A172 (cell line): ENCODE measurements at places on chromosomes 12 and 14.
A peak's percentile ranks its signal among the peaks of the same experiment; 100 is the strongest.

DNA sequence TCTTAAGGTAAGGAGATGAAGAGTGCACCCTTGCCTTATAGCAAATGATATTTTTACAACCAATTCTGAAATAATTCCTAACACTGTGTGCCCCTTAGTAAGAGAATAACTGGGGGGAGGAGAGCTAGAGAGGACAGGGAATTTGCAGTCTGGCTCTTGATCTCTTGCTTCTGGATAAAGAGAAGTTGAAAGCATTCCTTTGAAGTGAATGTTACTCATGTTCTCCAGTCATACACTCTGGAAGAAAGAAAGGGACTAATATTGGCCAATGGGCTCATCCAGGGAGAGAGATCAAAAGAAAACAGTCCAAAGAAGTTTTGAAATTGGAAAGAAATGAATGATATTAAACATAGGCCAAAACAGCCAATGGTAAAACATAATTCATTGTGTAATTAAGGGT is 25.3 kb downstream of the C12orf75 start:
- DNase-seq = peak; percentile 41

- no peak for DNase-seq
Observed at GRCh38 chr14:32542507-32542906, 213.4 kb downstream of the AKAP6 start.

DNA sequence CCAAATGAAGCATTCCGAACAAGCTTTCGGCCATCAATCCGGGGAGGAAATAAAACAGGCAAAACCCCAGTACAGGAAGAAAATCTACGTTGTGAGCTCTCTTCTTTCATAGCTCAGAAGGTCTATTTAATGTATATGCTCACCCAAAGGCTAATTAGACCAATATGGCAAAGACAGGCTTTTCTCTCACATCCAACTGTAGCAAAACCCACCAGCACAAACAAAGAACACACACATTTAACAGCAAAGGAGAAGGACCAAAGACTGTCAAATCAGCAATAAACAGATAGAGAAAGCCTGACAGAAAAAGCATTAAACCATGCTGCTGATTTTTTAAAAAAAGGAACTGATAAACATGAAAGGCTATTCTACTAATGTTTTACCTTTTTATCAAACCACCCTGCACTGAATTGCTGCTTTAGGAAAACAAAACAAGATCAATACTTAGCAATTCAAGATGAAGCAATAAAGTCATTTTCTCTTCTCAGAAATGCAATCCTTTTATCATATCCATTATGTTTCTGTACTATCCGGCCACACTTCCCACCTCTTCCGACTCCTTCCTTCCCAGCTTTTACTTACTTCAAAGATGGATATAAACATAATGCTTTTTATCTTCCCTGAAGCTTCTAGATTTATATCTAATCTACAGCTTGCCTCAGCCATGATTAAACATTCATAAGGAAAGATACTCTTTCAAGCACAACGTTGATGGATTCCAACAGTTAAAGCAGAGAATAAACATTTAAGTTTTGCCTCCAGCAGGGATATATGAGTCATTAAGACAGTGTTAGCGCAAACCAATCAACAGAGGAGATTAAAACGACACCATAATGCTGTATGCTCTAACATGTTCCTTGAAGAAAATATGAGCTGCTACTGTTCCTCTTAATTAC is 74.6 kb upstream of the BBS10 start:
- DNase-seq = peak; percentile 74

GRCh38 chr12:6929466-6930452 is 2.0 kb downstream of the ATN1 start:
- no peak for DNase-seq

GRCh38 chr12:117202033-117202432 is 11.8 kb upstream of the FBXO21 start:
- no peak for DNase-seq
